Prostate gland (tissue), 2 donors: ENCODE measurements at places on chromosomes 12 and 14.
A peak's percentile ranks its signal among the peaks of the same experiment; 100 is the strongest.

- no peak for DNase-seq
Observed at GRCh38 chr14:96160913-96161310, 43.7 kb upstream of the BDKRB2 start.

GRCh38 chr14:105059925-105060565 is 5.2 kb downstream of the GPR132 start:
- DNase-seq = no peak

GRCh38 chr14:30551460-30551859 is 7.5 kb upstream of the G2E3 start:
- DNase-seq = no peak

- DNase-seq = no peak
Observed at GRCh38 chr12:62978768-62979167, 43.8 kb upstream of the PPM1H start.

GRCh38 chr14:59407246-59408010 is 57.8 kb downstream of the GPR135 start:
- no peak for DNase-seq

DNA sequence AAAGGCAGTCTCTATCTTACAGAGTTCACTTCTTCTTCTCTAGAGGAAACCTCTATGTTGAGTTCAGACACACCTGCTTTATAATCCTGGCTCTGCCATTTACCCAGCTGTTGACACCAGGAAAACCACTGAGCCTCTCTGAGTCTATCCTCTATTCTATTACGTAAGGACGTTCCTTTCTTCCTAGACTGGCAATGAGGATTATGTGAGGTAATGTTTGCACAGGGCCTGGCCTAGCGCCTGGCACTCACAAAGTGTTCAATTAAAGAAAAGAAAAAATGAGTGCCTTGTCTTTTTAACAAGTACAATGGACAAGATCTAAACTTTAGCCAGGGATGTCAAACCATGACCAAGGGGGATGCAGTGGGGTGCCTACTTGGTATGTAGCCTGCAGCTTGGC is 641.9 kb upstream of the TBX3 start:
- peak; percentile 58 for DNase-seq

DNA sequence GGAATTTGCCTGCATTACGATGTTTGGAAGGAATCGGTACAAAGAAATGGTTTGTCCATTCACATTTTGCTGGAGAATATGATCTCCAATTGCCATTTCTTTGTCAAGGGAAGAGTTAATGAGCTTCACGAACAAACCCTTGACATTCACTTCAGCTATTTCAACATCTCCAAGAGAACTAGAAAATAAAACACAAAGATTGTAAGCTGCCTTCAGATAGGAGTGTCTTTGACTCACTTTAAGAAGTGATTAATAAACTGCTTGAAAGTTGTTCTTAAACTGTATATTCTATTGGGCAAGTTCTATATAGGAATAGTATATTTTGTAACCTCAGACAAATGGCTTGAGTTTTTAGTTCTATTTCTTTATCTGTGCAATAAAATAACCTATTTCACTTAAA is 26.3 kb downstream of the LMNTD1 start:
- no peak for DNase-seq

DNA sequence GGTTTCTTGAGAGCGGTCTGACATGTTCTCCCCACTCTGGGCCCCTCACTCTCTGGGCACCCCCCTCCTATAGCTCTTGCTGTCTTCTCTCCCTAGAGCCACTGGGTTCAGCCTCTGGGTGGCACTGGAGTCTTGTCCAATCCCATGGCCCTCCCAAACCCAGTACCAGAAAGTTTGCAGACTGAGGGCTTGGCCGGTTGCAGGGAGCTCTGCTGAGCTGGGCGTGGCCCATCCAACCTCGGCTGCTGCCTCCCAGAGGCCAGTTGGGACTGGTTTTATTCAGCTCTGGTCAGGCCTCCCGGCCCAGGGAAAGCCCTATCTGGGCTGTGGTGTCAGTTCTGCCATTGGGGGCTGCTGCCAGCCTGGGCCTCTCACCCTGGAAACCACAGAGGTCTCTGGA is 37.9 kb downstream of the ISCA2 start:
- DNase-seq = no peak

DNA sequence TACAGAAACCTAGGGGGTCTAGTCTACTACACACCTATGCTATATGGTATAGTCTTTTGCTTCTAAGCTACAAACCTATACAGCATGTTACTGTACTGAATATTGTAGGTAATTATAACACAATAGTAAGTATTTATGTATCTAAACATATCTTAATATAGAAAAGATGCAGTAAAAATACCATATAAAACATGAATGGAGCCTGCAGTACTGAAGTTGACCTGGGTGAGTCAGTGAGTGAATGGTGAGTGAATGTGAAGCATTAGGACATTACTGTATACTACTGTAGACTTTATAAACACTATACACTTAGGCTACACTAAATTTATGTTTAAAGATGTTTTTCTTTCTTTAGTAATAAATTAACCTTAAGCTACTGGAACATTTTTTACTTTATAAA is 13.1 kb upstream of the ABCD2 start:
- DNase-seq = no peak

GRCh38 chr12:3629057-3629830 is 123.7 kb downstream of the CRACR2A start:
- no peak for DNase-seq

GRCh38 chr12:131825146-131825892 is 2.9 kb upstream of the MMP17 start:
- DNase-seq = no peak

DNA sequence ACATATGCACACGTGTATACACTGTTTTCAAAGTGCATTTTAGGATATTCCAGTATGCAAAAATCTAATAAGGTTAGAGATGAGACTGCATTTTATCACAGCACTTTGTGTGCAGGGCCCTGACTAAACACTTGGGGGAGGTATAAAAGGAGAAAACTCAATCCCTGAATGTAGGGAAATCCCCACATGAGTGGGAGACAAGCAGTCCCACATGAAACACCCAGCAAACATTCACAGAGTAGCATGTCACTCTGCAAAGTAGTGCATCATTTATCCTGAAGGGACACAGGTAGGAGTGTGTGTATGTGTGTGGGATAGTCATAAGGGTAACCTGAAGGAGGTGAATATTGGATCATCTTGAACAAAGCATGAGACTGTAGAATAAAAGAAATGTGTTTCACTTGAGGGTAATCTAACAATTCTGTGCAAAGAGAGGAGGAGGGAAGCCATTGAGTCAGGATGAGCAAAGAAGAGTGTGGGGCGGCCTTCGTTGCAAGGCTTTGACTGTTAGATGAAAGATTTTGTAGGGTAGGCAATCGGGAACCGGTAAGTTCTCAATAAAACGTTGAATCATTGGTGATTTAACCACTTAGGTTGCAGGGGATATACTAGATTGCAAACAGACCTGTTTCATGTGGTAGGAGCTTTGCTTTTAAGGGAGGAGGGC is 2.9 kb downstream of the PRPF40B start:
- DNase-seq = no peak

DNA sequence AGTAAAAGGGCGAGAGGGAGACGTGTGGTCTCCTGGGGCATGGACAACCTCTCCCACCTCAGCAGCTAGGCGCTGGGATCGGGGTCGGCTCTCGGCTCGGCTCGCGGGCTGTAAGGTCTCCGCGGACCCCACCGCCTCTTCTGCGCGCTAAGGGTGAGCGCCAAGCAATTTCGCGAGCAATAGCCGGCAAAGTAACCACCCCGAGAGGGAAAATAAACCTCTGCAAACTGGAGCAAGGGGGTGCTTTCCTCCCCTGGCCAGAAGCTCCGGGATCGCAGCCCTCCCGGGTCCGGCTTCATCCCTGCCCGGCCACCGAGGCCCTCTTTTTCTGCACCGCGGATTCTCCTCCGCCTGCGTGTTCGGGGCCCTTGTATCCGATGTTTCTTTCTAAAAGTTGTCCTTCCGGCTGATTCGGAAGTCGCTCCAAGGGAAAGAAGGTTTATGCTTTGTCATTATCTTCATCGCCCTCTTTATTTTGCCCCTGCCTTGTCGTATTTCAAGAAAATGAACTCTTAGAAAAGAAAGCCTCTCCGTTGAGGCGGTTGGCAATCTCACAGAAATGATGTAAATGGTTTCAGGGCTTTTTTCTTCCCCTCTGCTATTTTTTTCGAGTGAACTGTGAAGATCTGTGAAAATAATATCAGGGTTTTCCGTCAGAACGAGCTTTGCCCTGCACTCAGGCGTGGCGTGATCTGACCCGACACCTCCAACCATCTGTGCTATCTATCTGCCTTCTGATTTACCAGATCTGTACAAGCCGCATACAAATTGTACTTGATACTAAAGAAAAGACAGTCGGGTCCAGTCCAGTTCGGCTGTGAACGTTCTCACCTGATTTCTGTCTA is 1.7 kb upstream of the SIX6 start:
- no peak for DNase-seq

- DNase-seq = no peak
Observed at GRCh38 chr14:89293314-89293916, 123.6 kb downstream of the FOXN3 start.

GRCh38 chr14:99226687-99227086 is 45.3 kb downstream of the BCL11B start:
- DNase-seq = no peak

DNA sequence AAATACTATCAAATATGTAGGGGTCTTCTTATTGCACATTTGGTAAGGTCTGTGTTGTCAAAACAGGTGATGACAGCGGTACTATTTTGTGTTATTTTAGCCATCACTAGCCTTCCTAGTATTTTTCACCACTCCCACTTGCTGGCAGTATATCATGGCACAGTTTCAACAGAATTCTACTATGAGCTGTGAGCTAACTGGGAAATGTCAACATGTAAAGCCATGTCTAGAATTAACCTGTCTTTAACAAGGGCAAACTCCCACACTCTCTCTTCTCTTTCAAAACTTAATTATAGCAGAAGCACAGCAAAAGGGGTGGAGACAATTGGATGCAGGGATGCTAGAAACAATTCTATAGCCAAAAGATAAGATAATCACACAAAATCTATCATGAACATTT is 253.4 kb downstream of the PAX9 start:
- DNase-seq = no peak

DNA sequence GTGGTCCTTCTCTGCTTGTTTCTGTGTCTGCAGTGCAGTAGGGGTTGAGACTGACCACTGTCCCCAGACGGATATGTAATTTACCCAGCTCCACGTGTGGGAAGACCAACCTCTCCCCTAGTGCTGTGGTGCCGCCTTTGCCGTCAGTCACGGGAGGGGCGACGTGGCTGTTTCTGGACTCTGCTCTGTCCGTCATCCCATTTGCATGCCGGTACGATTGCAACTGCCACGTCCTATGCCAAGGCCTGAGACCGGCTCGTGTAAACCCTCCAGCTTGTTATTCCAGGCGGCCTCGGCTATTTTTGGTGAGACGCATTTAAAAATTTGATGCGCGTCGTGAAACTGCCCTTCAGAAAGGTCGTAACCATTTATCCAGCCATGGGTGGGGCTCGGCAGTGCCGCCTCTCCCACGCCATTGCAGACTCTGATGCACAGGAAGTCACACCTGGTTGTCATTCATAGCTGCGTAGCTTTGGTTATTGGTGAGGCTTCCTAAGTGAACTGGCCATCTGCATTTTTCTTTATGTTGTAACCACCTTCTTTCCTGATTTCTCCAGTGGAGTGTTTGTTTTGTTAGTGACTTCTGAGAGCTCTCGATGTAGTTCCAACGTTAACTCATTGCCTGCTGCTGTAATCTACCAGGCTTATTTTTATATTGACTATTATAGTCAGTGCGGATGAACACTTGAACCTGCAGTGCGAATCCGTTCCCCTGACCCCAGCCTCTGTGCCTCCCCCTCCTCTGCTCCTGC is 75.1 kb downstream of the ADGRD1 start:
- no peak for DNase-seq

DNA sequence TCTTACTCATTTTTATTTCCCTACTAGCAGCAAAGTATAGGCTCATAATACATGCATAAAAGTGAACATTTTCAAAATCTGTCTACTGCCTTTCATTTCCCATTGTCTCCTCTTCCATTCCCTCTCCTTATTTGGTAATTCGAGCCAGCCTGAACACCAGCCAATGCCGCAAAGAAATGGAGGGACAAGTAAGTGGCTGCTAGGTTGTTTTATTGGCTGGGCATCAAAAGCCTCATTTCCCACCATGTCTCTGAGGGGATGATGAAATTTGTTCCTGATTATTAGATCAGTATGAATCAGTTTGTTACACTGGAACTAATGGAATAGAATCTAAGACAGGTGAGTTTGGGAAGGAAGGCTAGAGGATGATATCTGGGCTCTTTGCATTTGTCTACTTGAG is 143.5 kb downstream of the KCNA5 start:
- no peak for DNase-seq

- no peak for DNase-seq
Observed at GRCh38 chr14:82411298-82411697, 877.6 kb upstream of the SEL1L start.

GRCh38 chr14:59728304-59728703 is 142.3 kb downstream of the RTN1 start:
- no peak for DNase-seq

DNA sequence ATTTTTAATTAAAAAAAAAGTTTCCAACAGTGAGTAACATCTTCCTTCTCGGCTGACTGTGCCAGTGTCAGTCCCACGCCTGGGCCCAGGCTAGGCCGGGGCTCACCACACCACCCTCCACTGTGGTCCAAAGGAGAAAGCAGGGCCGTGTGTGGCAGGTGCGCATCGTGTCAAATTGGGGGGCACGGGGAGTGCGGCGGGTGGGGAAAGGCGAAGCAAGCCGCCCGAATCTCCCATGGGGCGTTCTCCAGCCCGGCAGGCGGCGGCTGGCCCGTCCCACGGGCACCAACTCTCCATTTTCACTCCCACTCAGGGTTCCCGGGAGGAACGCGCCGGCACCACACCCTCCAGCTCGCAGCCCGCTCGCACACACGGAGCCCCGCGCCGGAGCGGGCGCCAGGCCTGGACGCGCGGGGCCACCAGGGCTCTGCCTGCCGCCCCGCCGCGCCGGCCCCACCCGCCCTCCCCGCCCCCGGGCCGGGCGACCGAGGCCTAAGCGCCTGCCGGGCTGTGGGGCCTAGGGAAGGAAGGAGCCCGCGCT is 604 bp downstream of the EEA1 start:
- peak; percentile 16 for DNase-seq

GRCh38 chr12:13451776-13452175 is 255.2 kb downstream of the EMP1 start:
- no peak for DNase-seq

DNA sequence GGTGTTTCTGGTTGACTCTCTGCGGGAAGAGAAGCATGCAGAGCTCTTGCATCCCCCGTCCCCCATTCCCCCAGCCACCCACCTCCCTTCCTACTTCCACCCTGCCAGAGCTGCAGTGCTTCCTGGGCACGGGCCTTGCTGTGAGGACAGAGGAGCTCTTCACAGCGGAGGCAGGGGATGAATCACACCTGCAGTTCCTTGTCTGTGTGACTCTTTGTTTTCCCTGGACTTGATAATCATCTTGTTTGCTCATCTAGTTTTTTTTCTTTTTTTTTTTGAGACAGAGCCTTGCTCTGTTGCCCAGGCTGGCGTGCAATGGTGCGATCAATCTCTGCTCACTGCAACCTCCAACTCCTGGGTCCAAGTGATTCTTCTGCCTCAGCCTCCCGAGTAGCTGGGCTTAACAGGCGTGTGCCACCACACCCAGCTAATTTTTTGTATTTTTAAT is 27.8 kb downstream of the ANKRD9 start:
- DNase-seq = peak; percentile 72
